ENCODE measurements at places on chromosomes 1 and 21.

GRCh38 chr1:117388328-117388727 lies 21.1 kb downstream of the MAN1A2 start:
- no peak for DNase-seq

GRCh38 chr1:7117399-7118281 lies 332.4 kb downstream of the CAMTA1 start:
- DNase-seq, result peak; percentile 92

DNA sequence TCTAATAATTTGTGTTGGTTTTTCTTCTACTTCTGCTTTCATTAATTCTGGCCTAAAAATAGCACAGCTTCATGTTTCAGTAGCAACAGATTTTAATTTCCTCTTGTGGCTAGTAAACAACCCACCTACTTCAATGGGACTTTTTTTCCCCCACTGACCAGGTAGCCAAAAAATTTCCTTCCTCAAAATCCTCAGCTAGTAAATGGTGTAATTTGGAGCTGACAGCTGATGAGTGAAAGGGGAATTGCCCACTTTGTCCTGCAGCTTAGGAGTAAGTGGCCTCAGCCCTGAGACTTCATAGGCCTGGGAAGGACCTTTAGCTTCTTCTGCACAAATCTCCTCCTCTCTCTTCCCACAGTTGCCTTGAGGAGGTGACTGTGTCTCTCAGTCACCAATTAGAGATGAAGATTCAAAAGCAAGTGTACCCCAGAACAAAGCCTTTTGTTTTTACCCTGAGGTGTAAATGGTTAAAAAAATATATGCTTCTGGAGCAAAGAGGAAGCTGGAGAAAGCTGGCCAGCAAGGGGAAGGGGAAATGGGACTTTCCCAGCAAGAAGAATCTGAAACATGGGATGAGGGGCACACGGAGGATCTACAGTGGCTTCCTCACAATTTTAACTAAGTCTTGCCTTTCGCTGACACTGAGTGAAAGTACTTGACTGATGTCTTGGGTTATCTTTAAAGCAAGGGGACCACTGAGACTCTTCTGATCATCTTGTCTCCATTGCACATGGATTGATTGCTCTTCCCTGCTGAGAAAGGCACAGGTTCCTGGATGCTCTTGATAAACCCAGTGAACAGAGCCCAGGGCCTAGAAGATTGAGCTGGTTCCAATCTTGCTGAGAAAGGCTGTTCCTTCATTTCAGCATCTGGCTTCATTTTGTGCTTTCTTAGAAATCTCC lies 35.8 kb upstream of the VCAM1 start:
- DNase-seq, result no peak

GRCh38 chr1:99751877-99752504 lies 14.4 kb downstream of the FRRS1 start:
- DNase-seq, result no peak

GRCh38 chr1:56710646-56711045 lies 65.5 kb downstream of the PRKAA2 start:
- DNase-seq, result peak; percentile 88

DNA sequence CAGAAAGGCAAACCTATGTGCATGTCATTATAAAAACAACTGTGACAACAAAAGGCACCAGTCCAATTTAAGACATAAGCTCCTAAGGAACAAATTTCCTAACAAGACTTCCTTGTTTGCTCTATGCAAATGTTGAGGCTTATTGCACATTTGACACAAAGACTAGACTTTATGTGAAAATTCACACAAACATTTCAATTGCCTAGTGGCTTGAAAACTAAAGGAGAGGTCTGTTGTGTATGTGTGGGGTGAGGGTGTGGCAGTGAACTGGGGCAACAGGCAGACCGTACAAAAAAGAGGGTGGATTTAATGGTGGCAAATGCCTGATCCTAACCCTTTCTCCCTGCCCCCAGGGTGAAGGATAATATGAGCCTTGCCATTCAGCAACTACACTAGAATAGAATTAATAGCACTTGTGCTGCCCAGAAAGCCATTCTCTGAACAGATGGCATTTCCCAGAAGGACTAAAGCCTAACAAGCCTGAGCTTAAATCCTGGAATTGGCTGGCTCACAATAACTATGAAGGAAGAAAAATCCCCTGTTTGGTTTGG lies 73.9 kb downstream of the GLUL start:
- DNase-seq, result no peak

GRCh38 chr1:2805801-2806430 lies 4.4 kb upstream of the TTC34 start:
- DNase-seq, result no peak

GRCh38 chr1:81689531-81689941 lies 111.2 kb upstream of the ADGRL2 start:
- DNase-seq, result peak; percentile 85

- peak; percentile 30 for DNase-seq
Observed at GRCh38 chr1:185444676-185445075, 127.6 kb upstream of the IVNS1ABP start.

DNA sequence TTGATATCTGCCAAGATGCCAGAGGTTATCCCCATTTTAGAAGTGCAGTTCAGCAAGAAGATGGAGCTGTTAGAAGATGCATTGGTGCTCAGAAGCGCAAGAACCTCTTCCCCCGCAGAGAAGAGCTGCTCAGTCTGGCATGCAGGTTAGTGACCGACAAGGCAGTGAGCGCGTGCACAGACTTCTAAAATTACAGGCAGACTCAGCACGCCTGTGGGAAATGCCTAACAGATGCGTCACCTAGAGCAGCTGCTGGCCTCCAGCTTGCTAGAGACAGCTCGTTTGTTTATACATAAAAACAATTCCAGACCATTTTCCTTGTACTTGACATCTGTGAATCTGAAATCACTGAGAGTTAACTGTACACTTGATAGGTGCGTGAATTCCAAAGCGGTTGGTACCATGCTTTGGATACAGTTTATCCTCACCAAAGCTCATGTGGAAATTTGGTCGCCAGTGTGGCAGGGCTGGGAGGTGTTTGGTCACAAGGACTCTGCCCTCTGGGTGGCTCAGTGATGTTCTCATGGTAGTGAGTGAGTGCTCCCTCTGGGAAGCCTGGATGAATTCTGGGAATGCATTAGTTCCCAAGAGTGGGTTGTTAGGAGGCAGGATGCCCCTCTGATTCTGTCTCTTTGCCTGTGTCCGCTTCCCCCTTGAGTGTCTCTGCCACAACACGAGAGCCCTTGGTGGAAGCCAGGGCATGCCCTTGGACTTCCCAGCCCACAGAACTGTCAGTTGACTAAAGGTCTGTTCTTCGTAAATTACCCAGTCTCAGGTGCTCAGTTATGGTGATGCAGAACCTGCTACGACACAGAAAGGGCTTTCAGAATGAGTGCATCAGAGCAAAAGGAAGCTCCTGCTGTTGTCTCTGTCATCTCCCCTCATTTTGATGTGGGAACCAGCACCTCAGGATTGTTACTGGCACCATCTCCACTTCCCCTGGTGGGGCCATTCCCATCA lies 24.4 kb downstream of the SNAP47 start:
- peak; percentile 98 for DNase-seq

DNA sequence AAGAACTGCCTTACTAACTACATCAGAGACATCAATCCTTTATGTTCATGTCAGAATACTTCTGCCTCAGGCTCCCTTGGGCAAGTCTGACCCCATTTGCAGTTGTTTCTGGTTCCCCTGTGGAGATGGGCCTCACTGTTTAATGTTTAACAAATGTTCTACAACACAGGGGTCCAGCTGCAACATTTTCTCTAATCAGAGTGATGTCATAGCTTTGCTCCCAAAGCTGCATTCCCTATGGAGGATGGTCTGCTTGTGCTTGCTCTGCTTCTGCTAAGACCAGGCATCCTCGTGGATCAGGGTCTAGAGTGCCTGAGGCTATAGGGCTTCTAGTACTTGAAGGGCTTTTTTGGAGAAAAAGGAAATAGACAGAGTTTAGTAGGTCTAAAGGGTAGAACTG lies 1071.2 kb downstream of the TTLL7 start:
- no peak for DNase-seq

DNA sequence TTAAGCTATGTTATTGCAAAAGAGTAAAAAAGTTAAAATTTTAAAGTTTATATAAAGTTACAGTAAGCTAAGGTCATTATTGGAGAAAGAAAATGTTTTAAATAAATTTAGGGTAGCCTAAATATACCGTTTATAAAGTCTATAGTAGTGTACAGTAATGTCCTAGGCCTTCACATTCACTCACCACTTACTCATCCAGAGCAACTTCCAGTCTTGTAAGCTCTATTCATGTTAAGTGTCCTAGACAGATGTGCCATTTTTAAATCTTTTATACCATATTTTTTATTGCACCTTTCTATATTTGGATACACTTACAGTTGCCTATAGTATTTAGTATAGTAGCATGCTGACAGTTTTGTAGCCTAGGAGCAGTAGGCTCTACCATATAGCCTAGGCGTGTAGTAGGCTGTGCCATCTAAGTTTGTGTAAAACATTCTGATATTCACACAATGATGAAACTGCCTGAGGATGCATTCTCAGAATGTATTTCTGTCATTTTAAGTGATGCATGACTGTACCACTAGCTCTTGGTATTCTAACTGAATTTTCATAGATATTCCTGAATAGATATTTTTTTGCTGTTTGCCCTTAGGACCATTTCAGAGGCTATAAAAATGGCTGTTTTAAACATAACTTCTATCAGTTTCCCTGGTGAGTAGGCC lies 26.8 kb downstream of the PPP2R5A start:
- peak; percentile 55 for DNase-seq

- no peak for DNase-seq
Observed at GRCh38 chr1:111581166-111581565, 38.4 kb upstream of the RAP1A start.

Measured in fibroblast of upper back skin (primary cell).